ENCODE measurements at places on chromosomes 13 and 19.

DNA sequence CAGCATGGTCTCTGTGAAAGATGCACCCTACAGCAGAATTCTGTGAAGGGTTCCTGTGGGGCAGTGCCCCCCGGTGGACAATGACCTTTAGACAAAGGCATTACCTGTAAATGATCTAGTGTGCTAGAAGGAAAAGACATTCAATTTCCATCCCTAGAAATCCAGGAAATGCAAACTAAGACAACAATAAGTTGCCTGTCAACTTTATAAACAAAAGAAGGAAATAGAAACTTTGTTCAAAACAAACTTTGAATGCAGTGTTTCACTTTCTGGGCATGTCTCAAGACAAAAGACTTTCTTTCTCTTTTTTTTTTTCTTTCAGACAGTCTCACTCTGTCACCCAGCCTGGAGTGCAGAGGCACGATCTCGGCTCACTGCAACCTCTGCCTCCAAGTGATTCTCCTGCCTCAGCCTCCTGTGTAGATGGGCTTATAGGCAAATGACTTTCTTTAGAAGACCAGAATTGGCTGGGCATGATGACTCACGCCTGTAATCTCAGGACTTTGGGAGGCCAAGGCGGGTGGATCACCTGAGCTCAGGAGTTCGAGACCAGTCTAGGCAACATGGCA lies 15.5 kb downstream of the TEX101 start:
- no peak for DNase-seq

DNA sequence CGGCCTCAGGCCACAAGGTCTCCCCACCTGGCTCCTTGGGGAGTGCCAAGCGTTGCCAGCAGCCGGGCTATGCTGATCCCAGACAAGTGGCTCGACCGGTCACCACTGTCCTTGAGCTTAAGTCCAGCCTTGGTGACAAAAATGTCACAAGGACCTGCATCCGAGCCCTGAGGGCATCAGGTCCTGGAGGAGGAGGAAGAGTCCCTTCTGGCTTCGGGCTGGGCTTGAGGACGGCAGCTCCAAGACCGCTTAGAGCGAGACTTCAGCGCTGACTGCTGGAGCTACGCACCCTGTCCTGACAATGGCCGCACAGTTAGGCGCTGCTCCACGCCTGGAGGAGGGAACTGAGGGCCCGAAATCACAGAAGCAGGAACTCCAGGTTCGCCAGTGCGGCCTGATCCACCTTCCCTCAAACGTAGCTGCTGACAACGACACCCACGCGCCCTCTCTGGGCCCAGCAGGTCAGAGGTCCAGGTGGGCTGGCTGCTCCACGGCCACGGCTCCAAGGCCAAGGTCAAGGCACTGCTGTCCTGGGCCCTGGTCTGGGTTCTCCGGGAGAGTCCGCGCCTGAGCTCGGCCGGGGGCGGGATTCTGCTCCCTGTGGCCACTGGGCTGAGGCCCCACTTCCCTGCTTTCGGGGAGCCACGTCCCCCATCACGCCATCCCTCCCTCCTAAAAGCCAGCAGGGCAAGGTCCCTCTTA lies 7.0 kb downstream of the SBNO2 start:
- DNase-seq, result no peak

- peak; percentile 80 for DNase-seq
These were observed 696 bp upstream of the SAMD1 start for GRCh38 chr19:14091081-14091812.

- no peak for DNase-seq
These were observed 19.1 kb downstream of the DNAJC15 start for GRCh38 chr13:43042410-43042921.

DNA sequence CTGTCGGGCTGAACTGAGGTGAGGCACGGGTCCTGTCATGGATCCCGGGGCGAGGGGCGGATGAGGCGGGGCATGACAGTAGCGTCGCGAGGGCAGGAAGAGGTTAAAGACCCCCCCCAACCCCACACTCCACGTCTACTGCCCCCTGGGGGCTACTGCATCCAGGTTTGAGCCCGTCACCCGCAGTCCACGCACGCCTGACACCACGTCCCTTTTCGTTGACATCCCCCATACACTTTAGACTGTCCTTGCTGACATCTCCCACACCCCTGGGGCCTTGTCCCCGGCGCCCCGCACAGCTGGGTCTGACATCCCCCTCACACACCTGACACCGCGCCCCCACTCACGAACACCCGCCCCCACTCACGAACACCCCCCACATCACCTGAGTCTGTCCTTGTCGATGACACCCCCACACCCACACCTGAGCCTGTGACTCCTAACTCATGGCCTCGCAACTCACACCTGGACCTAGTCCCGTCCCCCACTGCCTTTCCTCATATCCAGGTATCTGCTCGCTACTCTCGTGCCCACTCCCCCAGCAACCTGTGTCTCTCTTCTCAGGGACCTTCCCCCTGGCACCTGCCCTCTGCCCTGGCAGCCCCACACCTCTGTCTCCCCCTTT lies 416 bp downstream of the SLC25A42 start:
- no peak for DNase-seq

- DNase-seq, result no peak
These were observed 2301.2 kb downstream of the PCDH9 start for GRCh38 chr13:64928696-64929499.

GRCh38 chr13:99251921-99252320 lies 6.3 kb downstream of the GPR18 start:
- no peak for DNase-seq

GRCh38 chr13:99796175-99796819 lies 175.3 kb downstream of the ZIC5 start:
- DNase-seq, result no peak

GRCh38 chr19:15432629-15433518 lies 14.1 kb upstream of the AKAP8L start:
- DNase-seq, result peak; percentile 82

DNA sequence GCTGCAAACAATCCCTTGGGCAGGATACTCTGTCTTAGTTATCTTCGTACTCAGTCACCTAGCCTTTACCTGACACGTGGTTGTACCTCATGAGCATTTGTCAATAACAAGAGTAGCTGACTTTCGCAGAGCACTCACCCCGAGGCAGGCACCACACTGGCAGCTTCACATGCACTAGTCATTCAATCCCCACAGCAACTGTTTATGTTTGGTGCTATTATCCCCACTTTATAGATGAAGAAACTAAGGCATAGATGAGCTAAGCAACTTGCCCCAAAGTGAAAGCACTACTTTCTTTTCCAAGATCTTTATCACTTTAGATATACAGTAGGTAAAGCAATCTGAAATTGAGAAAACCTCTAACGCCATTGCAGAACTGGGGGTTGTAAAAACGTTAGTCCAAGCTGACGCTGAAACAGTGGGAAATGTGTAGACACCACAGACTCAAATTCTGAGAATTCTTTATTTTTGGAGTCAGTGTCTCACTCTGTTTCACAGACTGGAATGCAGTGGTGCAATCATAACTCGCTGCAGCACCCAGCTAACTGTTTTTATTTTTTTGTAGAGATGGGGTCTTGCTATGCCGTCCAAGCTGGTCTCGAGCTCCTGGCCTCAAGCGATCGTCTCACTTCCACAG lies 446.0 kb downstream of the FOXO1 start:
- no peak for DNase-seq

DNA sequence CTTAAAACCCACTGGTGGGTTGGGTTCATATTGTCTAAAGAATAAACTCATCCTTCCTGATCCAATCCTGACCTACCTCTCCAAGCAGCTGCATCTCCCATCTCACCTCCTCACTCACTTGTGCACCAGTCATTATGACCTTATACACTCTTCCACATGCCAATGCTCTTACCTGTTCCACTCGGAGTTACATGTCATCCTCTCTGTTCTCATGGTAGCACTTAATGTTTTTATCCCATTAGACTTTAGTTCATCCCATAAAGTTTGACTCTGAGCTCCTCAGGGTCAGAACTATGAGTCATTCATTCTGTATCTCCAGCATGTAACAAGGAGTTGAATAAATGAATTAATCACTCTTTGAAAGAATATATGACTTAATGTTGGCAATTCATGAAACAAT lies 330.2 kb downstream of the KLF12 start:
- no peak for DNase-seq

GRCh38 chr19:3945838-3946237 lies 13.0 kb downstream of the NMRK2 start:
- no peak for DNase-seq

DNA sequence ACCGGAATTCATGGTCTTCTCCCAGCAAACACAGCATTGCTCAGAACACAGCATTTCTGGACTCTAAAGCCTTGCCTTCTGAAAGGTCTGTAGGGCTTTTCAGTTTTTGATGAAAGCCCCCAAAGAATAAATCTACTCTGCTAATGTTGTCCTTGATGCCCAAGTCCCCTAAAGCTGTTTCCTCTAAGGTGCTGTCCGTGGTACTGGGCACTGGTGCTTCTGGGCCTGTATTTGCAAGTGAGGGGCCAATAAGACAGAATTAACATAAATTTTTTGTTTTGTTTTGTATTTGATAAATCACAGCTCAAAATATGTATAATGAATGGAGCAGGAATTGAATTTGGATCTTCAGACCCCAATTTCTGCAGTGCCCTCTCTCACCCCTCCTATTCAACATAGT lies 12.1 kb upstream of the LGALS13 start:
- no peak for DNase-seq

GRCh38 chr13:95115525-95115924 lies 185.7 kb downstream of the ABCC4 start:
- DNase-seq, result no peak

DNA sequence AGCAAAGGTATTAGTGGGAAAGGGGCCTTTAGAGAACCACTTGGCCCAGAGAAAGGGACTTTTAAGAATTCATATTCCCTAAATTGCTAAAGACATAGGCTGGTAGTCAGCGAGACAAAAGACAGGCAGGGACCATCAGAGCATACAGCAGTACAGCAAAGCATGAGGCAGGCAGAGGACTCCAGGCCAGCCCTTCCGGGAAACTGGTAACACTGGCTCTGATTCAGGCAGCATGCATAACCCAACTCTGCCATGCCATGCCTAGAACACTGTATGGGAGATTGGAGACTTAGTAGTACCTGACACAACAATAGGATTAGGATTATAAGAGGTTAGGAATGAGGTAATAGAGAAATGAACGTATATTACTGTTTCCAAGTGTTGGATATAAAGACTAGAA lies 34.9 kb downstream of the CAB39L start:
- DNase-seq, result no peak

DNA sequence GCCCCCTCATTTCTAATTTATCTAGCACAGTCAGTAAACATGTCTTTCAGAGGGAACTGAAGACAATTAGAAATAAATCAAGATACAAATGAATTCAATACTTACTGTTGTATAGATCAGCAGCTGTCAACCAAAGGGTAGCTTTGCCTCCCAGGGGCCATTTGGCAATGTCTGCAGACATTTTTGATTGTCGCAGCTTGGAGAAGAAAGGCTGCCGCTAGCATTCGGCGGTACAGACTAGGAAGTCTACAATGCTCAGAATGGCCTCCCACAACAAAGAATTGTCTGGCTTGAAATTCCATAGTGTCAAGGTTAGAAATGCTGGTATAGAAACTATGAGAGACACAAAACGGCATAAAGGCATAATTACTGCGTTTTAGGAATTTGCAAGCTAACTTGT lies 91.6 kb downstream of the RGCC start:
- no peak for DNase-seq

DNA sequence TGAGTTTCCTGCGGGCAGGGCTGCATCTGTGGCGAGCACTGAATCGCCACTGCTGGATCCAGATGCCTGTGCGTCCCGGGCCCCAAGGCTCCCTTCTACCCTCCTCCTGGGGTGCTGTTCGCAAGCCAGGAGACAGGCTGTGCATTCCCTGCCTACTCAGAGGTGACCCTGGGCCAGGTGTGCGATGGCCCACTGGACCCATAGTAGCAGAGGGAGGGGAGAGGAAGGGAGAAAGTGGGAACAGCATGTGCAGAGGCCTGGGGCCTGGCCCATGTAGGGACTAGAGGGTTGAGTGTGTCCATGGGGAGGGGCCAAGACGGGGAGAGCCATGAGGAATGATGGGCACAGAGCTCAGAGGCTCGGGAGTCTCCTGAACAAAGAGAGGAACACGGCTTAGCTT lies 27.3 kb downstream of the CARM1 start:
- DNase-seq, result no peak

DNA sequence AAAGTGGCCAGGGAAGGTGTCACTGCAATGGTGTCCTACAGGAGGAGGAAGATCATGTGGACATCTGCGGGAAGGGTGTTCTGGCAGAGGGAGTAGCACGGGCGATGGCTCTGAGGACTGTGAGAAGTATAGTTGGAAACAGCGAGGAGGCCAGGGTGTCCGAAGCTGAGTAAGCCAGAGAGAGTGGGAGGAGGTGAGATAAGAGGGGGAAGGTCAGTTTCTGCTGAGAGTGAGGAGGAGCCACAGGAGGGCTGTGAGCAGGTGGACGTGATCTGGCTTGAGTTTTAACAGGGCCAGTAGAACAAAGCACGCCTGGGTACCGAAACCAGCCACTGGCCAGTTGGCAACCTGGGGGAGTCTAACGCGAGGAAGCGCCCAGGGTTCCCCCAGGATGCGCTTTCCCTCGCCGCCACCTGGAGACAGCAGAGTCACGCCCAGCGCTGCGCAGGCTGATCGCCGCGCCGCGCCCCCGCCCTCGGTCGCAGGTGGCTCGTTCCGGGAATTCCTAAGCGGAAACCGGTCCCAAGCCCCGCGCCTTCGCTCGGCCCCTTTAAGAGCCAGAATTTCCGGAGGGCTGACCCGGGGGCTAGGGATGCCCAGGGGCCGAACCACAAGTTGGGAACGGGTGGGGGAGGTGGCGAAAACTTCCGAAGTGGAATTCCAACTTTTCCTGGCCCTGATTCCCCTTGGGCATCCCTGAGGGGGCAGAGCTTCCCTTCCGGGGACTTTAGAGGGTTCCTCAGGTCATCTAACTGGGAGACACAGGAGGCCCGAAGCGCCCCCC lies 1.1 kb upstream of the LSR start:
- DNase-seq, result no peak

DNA sequence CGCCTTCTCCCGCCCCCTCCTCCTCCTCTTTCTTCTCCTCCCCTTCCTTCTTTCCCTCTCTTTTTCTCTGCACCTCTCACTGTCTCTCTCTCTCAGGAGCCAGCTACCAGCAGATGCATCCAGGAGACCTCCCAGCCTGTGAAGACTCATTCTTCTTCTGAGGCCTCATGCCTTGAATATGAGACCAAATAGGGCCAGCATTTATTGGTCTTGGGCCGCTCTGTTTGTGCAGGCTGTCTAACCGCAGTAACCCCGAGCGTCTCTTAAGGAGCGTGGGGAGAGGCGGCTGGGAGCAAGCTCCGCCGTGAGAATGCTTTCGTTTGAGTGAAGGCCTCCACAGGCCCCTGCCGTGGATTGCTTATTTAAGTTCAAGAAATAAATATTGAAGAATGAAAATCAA lies 167.0 kb downstream of the NUFIP1 start:
- no peak for DNase-seq

GRCh38 chr13:51802631-51803418 lies 1.1 kb downstream of the DHRS12 start:
- no peak for DNase-seq

- DNase-seq, result no peak
These were observed 30.9 kb upstream of the SMAD9 start for GRCh38 chr13:36950920-36951319.

GRCh38 chr13:66347486-66348117 lies 882.5 kb downstream of the PCDH9 start:
- DNase-seq, result no peak

DNA sequence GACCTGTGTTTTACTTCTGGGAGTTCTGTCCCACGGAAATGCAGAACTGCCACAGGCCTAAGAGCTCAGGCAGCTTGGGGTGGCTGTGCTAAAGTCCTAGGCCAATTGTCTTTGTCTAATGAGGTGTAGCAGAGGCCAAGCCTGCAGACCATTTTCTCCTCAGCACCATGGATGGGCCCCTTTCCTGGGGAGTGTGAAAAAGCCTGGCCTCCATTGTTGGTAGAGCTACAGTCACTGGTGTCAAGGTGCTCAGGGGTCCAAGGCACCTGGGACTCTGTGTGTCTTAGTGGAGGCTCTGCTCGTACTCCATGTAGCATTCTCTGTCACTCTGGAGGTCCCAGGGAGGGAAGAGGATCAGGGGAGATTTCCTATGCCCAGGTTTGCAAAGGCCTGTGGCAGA lies 329.6 kb downstream of the SLITRK5 start:
- no peak for DNase-seq

Data from uterus (tissue), 4 donors.